ENCODE measurements at places on chromosomes 16 and 17. TPM values are rescaled to one million over a fixed set of nuclear protein-coding genes. Genes with fewer than 3 reads are reported as not detected.

ARL5C gene
- not detected for total RNA-seq

TMC8 gene
- 134 TPM for total RNA-seq

TMEM11 gene
- 27.2 TPM for total RNA-seq

DNA sequence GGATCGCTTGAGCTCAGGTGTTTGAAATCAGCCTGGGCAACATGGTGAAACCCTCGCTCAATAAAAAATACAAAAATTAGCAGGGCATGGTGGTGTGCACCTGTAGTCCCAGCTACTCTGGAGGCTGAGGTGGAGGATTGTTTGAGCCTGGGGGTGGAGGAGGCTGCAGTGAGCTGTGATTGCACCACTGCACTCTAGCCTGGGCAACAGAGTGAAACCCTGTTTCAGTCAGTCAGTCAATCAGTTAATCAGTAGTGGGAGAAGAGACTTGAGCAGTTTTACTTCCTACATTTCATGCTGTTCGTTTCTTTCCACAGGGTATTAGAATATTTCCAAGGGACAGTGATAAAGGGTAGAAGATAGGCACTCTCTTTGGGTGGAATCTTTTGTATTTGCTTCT lies 8.8 kb downstream of the MAP3K3 start:
- DNase-seq = no peak

DNA sequence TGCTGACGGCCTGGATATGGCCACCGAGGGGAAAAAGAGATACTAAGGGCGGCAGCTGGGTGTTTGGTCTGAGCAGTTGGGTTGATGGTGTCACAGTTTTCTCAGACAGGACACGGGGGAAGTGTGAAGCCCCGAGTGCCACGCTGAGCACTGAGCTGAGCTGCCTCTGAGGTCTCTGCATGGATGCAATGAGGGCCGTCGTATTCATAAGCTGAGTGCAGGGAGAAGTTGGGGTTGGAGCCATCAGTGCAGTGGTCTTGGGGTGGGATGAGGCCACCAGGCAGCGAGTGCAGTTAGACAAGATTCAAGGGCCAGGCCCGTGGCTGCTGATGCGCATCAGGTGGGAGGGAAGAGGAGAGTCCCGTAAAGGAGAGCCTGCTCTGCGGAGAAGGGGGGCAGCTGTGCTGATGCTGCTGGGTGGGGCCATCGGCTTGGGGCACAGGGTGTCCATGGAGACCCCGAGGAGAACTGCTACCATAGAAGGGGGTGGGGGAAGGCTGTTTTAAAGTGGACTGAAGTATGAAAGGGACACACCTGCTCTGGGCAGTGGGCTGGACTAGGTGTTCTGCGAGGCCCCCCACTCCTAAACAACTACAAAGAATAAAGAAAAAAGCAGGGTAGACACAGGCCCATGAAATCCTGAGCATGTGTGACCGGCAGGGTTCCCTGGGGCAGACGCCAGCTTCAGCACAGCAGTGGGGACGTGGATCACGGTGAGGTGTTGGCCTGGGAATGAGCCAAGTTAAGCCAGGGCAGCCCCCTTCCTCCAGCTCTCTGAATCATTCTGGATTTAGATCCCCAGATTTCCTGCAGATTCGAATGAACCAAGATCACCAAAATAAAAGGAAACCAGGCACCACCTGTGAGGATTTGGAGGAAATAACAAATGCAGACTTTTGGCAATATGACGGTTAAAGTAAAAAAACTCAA lies 19.7 kb downstream of the IL34 start:
- DNase-seq = no peak

ORC6 gene
- total RNA-seq = 51.7 TPM

- DNase-seq = peak; percentile 90
These were observed 14.0 kb downstream of the UBALD2 start for GRCh38 chr17:76278952-76279741.

- no peak for DNase-seq
These were observed 5.0 kb upstream of the LASP1 start for GRCh38 chr17:38864636-38865398.

DNA sequence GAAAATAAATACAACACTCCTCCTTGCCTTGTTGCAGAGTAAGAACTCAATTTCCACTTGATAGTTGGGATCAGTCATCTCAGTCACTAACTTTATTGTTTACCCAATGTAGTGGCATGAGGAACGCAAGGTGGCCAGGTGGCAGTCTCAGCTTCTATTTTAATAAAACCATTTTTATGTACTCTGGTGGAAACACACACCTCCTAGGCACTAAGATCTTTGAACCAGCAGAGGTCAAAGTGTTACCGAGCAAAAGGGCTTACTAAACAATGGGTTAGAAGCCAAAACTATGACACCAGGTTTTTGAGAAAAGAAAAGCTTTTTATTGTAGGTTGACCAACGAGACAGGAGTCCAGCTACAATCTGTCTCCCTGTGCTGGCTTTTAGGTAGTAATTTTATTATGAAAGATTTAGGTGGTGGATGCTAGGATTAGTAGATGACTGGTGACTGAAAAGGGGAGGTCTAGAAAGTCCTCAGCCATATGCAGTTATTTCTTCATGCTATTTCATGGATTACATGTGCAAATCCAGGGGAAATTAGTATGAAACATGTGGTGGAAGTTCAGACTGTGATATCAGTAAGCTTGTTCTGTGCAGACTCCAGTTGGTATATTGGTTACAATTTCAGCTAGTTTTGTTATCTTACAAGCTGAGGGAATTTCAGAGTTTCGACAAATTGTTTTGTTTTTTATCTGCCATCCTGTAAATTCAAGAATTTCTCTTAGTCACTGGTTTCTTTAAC lies 122.3 kb downstream of the PCTP start:
- DNase-seq = no peak

DNA sequence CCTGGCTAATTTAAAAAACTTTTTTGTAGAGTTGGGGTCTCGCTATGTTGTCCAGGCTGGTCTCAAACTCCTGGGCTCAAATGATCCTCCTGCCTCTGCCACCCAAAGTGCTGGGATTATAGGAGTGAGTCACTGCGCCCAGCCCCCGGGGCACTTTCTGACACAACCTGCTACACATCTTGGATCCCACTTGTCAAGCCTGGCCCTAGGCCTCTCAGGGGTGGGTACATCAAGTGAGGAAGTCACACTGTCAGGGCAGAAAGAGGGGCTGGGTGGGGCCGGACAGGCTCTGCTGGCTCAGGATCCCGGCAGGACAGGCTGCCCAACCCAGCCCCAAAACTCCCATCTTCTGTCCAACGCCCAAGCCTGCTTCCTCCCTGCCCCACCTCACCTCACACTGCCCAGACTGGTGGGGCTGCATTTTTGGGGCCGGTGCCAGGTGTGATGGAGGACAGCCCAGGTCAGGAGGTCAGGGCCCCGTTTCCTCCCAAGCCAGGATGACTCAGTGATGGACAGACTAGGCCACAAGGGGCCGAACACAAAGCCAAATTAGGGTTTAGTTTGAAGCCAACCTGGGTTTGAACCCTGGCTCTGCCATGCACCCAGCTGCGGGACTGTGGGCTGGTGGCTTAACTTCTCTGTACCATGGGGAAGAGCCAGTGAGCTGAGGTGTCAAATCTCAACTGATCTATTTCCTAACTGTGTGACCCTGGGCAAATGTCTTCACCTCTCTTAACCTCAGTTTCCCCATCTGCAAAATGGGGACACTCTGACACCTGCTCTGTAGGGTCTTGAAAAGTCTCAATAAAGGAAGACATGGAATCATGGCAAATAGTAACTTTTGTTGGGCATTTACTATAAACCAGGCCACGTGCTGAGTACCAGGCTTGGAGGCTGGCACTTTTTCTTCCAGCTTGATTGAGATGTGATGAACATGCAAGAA lies 8.9 kb upstream of the PPL start:
- no peak for DNase-seq

GRCh38 chr16:55576384-55576783 lies 9.9 kb downstream of the CAPNS2 start:
- no peak for DNase-seq

OR3A3 gene
- not detected for total RNA-seq

- no peak for DNase-seq
These were observed 96.3 kb downstream of the TMEM114 start for GRCh38 chr16:8493972-8494371.

- peak; percentile 58 for DNase-seq
These were observed at the start of gene TLCD3A for GRCh38 chr17:732067-732901. TSS of gene TLCD3A (plus strand) at chr17:732596. CDS start at chr17:732648, 52 bp downstream.

ABCC3 gene
- not detected for total RNA-seq

GRCh38 chr17:50064253-50065001 lies 8.5 kb downstream of the ITGA3 start:
- no peak for DNase-seq

All from activated CD4-positive, alpha-beta memory T cell treated with anti-CD3 and anti-CD28 coated beads for 36 hours (primary cell).